ENCODE measurements at places on chromosomes 2 and 18.

DNA sequence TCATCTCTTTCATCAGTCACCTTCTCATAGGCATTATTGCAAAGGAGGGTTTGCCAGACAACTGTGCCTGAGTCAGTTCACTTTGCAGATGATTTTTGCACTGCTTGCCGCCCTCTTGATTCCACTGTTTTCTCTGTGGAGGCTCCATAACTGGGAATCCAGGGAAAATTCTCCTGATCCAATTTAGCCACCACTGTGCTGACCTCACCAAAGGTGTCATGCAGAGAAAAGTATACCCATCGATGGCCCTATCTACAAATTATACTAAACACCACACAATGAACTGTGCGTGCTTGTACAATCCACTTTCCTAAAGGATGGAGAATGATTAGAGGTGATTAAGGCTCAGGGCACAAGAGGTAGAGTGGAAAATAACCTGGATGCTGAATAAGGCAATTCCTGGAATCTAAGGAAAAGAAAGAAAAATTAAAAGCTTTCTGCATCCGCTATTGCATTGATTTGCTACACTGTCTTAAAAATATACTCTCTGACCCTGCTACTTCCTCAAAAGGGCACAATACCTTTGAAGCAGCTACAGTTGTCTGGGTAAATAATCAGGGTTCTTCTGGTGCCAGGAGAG lies 409.4 kb downstream of the RIT2 start:
- DNase-seq, result no peak

GRCh38 chr2:152626911-152627339 lies 90.3 kb downstream of the PRPF40A start:
- DNase-seq, result no peak

GRCh38 chr2:46847185-46847710 lies 68.4 kb downstream of the MCFD2 start:
- no peak for DNase-seq

- no peak for DNase-seq
Observed at GRCh38 chr2:102672107-102672776, 52.9 kb downstream of the SLC9A2 start.

Measured in CD4-positive, alpha-beta T cell treated with Interleukin-15 for 4 hours (primary cell).